Glomerular endothelial cell (primary cell): ENCODE measurements at places on chromosomes 12 and 14. TPM values are rescaled to one million over a fixed set of nuclear protein-coding genes. Genes with fewer than 3 reads are reported as not detected.

DNA sequence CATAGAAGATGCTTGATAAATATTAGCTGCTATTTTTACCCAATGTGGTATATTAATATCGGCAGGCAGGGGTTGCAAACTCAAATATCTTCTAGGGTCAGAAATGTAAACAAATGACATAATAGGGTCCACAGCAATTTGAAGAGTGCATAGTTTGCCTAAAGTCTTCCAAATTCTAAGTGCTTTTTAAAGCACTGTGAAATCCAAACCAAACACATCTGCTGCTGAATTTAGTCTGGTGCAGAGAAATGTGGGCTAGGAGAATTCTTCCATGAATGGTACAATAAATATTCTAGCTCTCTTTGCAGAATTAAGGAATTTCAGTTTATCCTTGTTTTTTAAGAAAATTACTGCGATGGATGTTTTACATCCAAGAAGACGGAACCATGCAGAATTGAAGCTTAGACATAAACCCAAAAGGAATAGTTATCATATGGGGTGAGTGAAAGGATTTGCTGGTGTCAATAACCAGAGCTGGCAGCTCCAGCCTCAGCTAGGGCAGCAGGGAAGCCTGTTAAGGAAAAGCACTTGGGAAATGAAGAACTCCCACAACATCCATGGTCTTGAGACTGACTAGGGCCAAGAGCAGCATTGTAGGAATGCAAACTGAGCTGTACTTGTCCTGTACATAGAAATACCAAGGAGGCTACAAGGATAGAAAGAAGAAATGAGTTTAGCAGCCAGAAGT is 65.5 kb downstream of the PTPRR start:
- DNase-seq, result no peak

DNA sequence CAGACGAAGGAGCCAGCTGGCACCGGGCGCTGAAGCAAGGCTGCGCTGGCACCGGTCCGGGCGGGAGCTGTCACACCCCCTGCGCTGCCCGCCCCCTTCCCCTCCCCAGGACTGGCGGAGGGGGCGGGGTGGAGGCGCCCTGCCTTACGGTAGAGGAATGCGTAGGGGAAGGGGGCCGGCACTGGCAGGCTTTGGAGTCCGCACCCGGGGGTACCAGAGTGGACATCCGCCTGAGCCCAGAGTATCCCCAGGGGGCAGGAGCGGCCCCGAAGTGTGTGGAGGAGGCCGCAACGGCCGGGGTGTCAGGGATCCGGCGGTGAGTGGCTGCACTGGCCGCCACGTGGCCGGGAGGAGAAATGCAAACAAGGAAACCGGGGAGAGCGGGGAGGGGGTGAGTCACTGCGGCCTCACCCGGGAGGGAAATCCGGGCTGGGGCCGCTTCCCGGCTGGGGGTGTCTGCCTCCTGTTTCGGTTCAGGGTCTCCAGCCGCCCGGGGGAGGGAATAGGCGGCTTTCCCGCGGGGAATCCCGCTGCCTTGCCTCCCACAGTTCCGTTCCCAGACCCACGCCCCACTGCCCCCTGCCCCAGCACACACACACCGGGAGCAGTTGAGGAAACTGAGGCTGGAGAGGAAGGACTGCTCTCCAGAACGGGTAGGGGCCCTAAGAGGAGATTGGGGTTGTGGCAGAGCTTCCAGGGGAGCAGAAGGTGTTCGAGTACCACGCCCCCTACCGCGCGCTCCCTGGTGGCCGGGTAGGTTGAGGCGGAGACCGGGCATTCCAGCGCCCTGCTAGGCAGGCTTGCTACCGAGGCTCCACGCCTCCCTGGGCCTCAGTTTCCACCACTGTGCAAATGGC is at the start of gene RAPGEF3:
Gene RAPGEF3, minus strand, starts transcription at position 47 of the 857 bp plus-strand sequence. CDS start 324 bp downstream, outside the sequence.
- peak; percentile 29 for DNase-seq

GRCh38 chr14:84202486-84202885 is 1327.5 kb upstream of the FLRT2 start:
- no peak for DNase-seq

GRCh38 chr14:63853831-63854293 is 1.1 kb downstream of the SYNE2 start:
- DNase-seq, result no peak

DNA sequence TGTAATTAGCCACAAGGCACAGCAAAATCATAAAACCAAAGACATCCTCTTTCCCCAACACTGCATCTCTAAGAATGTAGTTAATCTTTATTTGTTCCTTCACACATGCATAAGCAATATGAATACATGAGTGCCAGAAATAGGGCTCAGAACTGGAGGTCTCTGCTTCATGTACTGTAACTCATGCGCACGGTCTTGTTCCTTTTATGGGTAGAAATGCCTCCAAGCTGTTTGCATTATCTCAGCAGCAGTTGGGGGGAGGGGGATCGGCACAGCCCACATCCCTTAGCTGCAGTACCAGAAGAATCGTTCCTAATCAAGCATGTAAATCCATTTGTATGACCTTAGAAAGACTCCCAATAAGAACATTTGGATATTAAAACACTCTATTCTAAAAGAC is 20.0 kb downstream of the RHOJ start:
- DNase-seq, result no peak

GRCh38 chr12:96810057-96810456 is 97.0 kb upstream of the NEDD1 start:
- no peak for DNase-seq

DNA sequence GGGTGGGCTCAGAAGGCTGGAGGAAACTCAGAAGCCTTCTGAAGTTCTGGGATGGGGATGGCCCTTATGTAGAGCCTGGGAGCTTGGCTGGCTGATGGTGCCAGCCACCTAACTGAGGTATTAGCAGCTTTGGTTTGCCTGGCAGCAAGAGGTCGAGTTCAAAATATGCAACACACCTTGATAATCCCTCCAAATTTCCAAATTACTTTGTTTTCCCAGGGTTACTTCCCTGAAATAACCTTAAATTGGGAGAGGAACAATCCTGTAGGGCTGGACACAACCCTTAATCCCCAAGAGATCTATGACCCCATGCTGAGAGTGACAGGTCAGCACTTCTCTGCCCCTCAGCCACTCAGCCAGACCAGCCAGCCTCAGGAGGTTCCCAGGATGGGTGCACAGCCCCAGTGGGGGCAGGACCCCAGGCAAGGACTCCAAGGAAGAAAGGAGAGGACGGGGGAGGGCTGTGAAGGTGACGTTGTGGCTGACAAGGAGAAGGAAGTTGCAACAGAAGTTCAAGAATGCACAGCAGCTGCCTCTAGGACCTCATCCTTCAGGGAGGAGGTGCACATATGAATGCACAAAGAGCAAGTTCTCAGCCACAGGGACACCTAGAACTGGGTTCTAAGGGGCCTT is 18.6 kb upstream of the KRT77 start:
- DNase-seq, result no peak

DNA sequence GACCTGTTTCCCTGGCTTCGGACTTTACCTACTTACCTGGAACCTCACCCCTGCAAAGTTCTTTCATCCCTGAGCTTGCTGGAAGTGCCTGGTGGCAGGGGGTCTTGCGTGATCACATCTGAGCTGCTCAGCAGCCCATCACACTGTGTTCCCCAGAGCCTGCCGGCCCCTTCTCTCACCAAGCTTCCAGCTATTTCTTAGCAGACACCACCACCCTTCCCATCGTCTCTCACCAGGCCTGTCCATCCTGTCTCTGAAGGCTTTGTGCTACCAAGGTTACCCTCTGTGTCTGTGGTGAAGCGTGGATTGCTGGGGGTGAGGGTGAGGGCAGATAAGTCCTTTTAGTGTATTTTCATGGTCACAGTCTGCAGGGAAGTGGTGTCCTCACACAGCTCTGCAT is 78.8 kb upstream of the NRXN3 start:
- DNase-seq, result no peak

DNA sequence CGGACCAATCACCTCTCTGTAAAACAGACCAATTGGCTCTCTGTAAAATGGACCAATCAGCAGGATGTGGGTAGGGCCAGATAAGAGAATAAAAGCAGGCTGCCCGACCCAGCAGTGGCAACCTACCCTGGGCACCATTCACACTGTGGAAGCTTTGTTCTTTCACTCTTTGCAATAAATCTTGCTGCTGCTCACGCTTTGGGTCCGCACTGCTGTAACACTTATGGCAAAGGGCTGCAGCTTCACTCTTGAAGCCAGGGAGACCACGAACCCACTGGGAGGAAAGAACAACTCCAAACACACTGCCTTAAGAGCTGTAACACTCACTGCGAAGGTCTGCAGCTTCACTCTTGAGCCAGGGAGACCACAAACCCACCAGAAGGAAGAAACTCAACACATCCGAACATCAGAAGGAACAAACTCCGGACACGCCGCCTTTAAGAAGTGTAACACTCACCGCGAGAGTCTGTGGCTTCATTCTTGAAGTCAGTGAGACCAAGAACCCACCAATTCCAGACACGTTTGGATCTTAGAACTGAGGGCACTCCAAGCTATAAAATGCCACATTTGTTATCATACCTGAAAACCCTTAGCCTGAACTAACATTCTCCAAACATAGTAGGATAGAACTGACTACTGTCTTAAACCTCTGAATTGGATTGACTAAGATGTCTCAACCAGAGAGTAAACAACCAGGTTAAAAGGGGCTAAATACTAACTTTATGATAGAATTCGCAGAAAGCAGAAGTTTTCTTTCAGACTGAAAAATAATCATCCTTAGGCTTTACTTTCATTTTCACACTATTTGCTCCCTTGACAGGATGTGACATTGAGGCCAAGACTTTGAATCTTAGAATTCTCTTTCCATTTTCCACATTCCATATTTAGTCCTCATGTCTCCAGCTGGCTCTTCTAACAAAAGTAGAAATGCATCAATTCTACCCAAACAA is 33.6 kb downstream of the CDKL1 start:
- DNase-seq, result no peak

DNA sequence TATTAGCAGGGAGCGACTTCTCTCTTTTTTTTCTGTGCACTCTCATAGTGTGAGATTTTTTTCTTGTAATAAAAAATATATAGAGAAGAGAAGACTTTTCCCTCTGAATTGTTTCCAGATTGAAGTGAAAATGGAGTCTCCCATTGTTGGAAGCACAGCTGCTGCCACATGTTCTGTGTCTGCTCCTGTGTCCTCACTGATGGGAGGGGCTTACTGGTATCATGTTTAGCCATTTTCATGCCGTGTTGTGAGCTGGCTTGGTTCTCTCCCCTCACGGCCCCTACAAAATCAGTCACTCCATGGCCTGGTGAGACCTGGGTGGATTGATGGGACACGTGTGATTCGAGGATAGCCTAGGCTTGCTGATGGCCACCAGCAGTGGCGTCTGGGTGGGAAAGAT is 379.7 kb upstream of the DDHD1 start:
- no peak for DNase-seq

DNA sequence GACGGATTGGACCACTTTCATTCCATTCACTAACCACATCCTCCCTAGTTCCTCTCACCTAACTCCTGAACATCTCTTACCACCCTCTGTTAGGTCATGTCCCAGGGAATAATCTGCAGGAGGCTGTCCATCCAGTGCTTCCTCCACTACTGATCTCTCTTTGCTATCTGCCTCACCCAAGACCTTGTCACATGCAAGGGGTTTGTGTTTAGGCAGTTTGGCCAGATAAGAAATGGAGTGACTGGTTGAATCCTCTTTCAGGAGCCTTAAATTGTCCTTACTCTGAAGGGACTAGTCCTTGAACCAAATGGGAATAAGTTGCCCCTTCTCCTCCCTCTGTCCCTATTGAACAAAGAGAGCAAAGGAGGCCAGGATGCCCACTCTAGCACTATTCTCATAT is 249.2 kb upstream of the BTG1 start:
- no peak for DNase-seq

DNA sequence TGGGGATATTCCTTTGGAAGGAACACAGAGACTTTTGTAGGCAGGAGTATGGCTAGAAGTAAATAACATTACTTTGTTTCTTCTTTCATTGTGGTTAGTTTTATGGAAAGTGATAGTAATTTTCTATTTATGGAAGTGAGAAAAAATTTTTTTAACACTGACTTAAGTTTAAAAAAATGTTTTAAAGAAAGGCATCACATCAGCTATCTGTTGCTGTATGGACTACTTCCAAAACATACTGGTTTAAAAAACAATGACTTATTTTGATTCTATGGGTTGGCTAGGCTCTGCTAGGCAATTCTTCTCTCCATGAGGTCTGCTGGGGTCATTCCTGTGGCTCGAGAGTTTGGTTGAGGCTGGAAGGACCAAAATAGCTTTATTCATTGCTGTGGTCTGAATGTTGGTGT is 31.7 kb upstream of the SLC38A2 start:
- no peak for DNase-seq

GRCh38 chr14:85239791-85240190 is 290.2 kb upstream of the FLRT2 start:
- no peak for DNase-seq

DNA sequence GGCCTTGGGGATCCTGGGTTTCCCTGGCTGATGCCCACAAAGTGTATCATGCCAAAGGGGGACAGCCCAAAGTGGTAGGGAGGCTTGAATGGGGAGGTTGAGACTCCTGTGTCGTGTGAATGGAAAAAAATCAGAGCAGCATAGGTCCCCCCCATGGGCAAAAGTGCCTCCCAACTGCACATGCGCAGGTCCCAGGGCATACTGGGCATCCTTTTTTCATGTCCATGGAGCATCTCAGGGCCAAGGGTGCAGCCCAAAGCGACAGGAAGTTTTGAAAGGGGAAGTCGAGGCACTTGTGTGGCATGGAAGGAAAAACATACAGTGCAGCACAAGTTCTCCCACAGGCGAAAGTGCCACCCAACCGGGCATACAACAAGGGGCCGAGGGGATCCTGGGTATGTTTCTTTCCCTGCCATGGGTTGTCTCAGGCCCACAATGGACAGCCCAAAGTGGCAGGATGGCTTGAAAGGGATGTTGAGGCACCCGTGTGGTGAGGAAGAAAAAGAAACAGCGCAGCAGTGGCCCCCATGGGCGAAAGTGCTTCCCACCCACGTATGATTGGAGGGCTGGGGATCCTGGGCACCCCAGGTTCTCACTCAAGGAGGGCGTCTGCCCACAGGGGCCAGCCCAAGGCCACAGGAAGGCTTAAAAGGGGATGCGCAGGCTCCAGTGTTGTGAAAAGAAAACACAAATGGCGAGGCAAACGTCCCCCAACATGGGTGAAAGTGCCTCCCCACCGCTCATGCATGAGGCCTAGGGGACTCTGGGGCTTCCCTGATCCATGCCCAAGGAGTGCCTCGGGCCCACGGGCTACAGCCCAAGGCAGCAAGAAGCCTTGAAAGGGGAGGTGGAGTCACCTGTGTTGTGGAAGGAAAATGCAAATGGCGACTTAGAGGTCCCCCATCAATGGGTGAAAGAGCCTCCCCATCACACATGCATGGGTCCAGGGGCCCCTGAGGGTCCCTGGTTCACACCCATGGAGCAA is 573.7 kb downstream of the ALG10 start:
- no peak for DNase-seq

The HHIPL1 gene
- 2.6 and 4.3 TPM in 2 replicates for total RNA-seq

The C12orf54 gene
- not detected in 2 replicates for total RNA-seq

The RDH16 gene
- 0.05 TPM in 1 of 2 replicates, not detected in the other for total RNA-seq

The A2M gene
- total RNA-seq, result 74.4 and 117 TPM in 2 replicates

The CD163L1 gene
- total RNA-seq, result 1.8 and 3.3 TPM in 2 replicates

The SERPINA10 gene
- not detected in 2 replicates for total RNA-seq

The KRT7 gene
- total RNA-seq, result 92.6 and 240 TPM in 2 replicates

The DAO gene
- not detected in 2 replicates for total RNA-seq

The IAPP gene
- total RNA-seq, result not detected in 2 replicates

The DHRS2 gene
- not detected in 2 replicates for total RNA-seq

The CHD8 gene
- 49.8 and 69.1 TPM in 2 replicates for total RNA-seq

The OTUB2 gene
- total RNA-seq, result 5.7 and 8.2 TPM in 2 replicates

The DIO2 gene
- 0.12 TPM in 1 of 2 replicates, not detected in the other for total RNA-seq
